ENCODE measurements at places on chromosomes 7 and 10.

- no peak for DNase-seq
Measured at GRCh38 chr7:36202398-36202797, 49.3 kb downstream of the EEPD1 start.

DNA sequence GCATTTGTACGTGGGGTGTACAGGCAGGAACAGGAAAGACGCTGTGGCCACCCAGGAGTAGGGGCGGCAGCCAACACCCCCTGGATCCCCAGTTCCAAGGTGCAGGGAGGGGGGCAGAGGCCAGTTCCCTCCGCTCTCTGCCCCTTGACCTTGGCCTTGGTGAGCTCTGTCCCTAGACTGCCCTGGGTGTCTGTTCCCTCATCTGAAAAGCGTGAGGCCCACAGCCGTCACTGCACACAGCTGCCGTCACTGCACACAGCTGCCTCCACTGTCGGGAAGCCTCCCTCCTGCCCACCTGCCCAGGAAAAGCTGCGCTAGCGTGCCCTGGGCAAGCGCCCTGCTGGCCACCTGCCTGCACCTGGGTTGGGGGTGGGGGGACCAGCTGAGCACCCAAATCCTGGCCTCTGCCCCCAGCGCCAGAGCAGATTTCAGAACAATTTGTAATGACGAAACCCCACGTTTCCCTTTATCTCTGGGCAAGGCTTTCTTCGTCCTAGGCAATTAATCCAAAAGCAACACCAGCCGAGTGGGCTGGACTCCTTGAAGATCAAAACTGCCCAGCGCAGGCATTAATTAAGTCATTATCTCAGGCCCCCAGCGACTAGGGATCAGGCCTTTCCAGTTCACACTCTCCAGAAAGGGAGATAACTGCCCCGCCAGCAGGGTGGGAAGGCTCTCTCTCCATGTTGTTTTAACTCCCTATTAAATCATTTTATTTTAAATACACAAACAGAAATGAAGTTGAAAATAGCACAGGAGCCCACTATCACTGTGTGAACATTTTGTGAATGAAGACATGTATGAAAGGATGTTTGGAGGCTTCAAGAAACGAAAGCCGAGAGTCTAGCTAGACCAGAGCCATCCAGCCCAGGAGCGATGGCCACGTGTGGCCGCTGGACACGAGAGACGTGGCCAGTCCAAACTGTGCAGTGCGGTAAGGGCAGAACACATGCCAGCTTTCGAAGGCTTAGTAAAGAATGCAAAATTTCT lies 4.0 kb upstream of the PDGFA start:
- DNase-seq: no peak

- no peak for DNase-seq
Measured at GRCh38 chr10:51950371-51950995, 251.1 kb upstream of the CSTF2T start.

- DNase-seq: no peak
Measured at GRCh38 chr10:59805014-59805413, 51.8 kb upstream of the MRLN start.

DNA sequence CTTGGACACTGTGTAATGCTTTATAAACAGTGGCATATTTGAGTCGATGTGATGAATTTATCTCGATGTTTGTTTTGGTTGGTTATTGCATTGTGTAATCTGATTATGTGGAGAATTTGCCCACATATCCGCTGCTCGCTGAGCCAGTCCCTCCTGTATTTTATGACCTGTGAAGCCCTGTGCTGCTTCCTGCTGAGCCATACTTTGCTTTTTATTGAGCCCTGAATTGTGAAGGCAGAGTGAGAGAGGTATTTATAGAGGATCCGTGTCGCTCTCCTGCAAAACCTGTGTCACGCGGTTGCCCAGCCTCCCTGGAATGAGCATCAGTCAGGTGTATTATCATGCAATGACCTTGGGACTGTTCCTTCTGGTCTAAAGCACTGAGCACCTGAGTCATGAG lies 253.7 kb downstream of the ARHGAP21 start:
- no peak for DNase-seq

DNA sequence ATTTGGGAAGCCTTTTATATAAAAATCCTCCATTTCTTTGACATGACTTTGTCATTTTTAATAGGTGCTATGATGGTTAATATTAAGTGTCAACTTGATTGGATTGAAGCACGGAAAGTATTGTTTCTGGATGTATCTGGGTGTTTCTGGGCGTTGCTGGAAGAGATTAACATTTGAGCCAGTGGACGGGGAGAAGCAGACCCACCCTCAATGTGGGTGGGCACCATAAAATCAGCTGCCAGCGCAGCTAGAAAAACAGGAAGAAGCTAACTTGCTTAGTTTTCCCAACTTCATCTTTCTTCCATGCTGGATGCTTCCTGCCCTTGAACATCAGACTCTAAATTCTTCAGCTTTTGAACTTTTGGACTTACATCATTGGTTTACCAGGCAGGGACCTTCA lies 1003.0 kb downstream of the SORCS3 start:
- DNase-seq: no peak

DNA sequence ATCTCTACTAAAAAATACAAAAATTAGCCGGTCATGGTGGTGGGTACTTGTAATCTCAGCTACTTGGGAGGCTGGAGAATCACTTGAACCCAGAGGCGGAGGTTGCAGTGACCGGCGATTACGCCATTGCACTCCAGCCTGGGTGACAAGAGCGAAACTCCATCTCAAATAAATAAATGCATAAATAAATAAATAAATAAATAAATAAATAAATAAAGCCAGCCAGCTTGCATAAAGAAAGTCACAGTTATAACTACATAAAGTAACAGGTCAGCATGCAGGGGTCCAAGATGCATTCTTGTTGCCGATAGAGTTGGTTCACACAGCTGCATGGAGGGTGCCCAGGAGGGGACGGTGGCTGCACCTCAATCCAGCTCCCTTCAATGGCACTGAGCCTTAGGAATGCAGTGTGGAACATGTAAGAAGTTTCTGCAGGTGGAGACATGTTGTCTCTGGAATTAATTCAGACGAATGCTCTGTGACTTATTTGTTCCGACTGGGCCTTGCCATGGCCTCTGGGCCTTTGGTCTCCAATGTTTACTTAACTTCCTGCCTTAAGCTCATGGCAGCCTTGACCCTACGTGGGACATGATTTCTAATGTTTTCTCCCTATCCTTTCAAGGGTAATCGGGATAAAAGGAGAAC lies 159.6 kb upstream of the PRKCQ start:
- no peak for DNase-seq

- no peak for DNase-seq
Measured at GRCh38 chr10:26857991-26858706, 2.6 kb downstream of the ABI1 start.

- DNase-seq: no peak
Measured at GRCh38 chr7:42222125-42222524, 14.9 kb downstream of the GLI3 start.

- no peak for DNase-seq
Measured at GRCh38 chr7:44706788-44707557, 41.7 kb upstream of the ZMIZ2 start.

- no peak for DNase-seq
Measured at GRCh38 chr10:88687853-88688467, 18.1 kb upstream of the LIPK start.

GRCh38 chr10:46547541-46548497 lies 8.6 kb downstream of the GPRIN2 start:
- peak; percentile 48 for DNase-seq

GRCh38 chr7:90631502-90631901 lies 35.4 kb downstream of the CDK14 start:
- no peak for DNase-seq

DNA sequence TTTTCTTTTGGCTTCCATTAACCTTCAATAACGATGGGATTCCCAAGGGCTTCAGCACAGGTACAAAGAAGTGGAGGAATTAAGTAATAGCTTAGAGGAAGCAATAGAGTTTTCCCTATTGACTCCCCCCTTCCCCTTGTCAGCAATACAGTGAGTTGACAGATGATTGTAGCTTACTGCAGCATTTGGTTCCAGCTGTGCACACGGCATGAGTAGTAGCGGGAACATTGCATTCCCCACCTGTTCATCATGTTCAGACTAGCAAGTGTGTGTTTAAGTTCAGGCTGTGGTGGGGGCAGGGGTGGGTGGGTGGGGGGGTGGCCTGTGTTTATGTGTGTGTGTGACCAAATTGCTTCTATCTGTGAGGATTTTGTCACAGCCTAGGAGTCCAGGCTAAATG lies 4.6 kb upstream of the ADRA2A start:
- no peak for DNase-seq

DNA sequence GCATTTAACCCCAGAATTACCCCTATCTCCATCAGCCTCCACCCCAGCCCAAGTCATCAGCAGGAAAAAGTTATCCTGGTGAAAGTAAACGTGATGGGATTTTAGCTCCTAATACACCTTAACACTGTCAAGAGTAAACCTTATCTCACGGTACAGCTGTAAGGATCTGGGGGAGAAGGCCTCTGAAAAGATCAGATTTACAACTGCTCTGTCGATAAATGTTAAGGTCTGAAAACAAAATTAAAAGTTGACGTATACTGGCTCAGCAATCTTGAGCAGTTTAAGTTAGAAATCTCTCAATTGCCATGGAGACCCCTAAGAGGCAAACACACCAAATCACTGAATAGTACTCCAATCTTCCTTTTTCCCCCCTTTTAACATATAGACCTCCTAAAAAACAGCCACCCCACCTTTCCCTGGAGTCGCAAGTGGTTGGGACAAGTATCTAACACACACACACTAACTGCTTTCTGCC lies 6.1 kb downstream of the SKAP2 start:
- no peak for DNase-seq

All from dorsolateral prefrontal cortex (tissue), 122 donors.